Fibroblast of the aortic adventitia (primary cell): ENCODE measurements at places on chromosomes 6 and 20. TPM values are rescaled to one million over a fixed set of nuclear protein-coding genes. Genes with fewer than 3 reads are reported as not detected.

GRCh38 chr6:158853880-158854213 is 34.7 kb upstream of the EZR start:
- no peak for DNase-seq

DNA sequence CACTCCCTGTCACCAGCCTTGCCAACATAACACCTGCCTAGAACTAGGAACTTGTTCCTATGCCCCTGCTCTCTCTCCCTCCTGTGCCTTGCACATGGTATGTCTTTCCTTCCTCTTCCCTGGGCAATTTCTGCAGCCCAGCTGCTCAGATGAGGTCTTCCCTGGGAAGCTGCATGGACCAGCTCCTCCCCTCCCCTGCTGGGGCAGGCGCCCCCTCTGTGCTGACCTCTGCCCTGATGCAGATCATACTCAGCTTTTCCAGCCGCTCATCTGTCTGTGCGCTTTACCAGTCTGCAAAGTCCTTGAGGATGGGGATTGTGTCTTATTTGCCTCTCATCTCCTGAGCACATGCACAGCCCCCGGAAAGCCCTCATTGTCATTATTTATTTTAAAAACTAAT is 161.8 kb downstream of the SCML4 start:
- DNase-seq: no peak

GRCh38 chr6:75117701-75118100 is 88.2 kb downstream of the COL12A1 start:
- no peak for DNase-seq

The TP53TG5 gene
- total RNA-seq: 0.09 TPM in 1 of 2 replicates, not detected in the other

The LST1 gene
- not detected in 2 replicates for total RNA-seq

The OR2H2 gene
- total RNA-seq: not detected in 2 replicates

The CYP39A1 gene
- total RNA-seq: 0.63 and 4.7 TPM in 2 replicates

The C6orf52 gene
- total RNA-seq: 0.27 TPM in 1 of 2 replicates, not detected in the other

The KIF6 gene
- 0.08 and 0.27 TPM in 2 replicates for total RNA-seq
